ENCODE measurements at places on chromosomes 4 and X. TPM values are rescaled to one million over a fixed set of nuclear protein-coding genes. Genes with fewer than 3 reads are reported as not detected.

GRCh38 chr4:68011684-68012083, 48.4 kb upstream of the TMPRSS11A start:
- DNase-seq, result no peak

DNA sequence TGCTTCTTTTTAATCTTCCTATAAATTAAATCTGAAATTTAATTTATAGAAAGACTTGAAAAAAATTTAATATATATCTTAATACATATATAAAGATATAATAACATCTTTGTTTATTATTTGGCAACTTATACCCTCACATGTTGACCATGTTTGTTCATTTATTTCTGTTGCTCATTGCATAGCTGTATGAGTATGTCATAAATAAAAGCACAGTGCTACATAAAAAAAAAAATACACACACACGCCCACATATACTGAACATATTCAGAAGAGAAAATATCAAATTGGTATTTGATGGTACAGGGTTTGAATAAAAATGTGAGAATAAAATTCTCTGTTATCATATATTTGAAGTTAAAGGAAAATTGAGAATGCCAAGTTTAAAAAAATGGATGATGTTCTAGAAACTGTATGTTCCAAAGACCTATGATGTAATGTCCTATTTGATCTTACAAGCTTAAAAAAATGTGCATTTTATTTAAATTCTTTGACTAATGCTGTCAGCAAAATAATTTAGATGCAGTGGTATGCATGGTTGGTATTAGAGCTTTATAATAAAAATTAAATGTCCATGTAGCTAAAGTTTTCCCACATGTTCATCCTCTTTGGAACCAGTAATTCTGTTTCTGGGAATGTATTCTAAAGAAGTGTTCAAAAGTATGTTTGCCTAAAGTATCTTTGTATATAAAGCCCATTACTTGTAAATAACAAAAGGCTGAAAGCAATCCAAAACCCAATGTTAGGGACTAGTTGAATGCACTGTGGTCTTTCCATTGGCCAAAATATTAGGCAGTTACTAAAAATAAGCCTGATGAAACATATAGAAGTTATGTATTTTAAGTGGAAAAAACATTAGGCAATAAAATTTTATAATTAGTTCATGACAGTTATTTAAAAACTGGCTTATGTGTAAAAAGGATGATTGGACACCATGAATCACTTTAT, 12.9 kb downstream of the TMEM184C start:
- no peak for DNase-seq

DNA sequence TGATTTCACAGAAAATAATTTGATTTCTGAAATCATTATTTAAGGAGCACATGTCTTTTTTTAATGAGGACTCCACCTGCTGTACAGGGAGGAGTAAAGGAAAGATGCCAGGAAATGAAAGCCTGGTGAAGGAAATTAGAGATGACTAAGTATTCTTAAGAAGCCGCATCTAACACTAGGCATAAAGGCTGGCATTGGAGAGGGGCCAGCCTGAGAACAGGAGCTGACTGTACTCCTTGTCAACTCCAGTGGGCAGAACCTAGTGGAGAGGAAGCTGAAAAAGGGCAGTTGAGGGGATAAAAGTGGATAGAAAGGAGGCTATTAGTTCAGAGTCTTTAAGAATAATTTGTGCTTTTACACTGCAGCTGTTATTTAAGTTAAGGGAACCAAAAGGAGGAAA, 393.0 kb downstream of the PPP1R2C start:
- DNase-seq, result no peak

DNA sequence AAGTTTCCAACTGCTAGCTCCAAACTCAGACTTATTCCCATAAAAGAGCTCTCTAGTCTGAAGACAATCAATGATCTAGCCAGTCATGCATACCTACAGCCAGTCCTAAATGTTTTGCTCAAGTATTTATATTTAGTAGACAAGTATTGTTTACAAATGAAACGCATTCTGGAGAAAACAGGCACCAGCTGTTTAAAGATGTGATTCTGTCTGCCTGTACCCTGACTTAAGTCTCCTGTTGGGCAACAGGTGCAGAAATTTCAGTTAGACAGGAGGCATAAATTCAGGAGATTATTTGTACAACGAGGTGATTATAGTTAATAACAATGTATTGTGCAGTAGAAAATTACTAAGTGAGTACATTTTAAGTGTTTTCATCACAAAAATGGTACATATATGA, 28.9 kb downstream of the LNX1 start:
- no peak for DNase-seq

Gene MAGEB10
- not detected for total RNA-seq

Gene RASL11B
- total RNA-seq, result 0.29 TPM
